Cortex of kidney (tissue), 1 donor: ENCODE measurements at places on chromosomes 6 and 20.

- no peak for DNase-seq
These were observed 14.1 kb upstream of the KCNG1 start for GRCh38 chr20:51036827-51037531.

- no peak for DNase-seq
These were observed 1.7 kb upstream of the NKX2-4 start for GRCh38 chr20:21399005-21399475.

DNA sequence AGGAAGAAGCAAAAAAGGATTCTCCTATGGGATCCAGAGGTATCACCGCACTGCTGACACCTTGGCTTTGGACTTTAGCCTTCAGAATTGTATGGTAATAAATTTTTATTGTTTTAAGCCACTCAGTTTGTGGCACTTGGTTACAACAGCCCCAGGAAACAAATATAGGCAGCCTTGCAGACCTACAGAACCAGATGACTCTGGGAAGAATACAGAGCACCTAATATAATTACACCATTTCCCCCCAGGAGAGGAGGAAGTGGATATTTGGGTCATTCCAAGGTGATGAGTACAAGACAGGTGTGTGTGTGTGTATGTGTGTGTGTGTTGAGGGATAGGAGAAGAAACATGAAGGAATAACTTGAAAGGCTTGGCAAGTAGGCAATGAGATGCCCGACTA is 84.2 kb upstream of the ENPP5 start:
- no peak for DNase-seq

DNA sequence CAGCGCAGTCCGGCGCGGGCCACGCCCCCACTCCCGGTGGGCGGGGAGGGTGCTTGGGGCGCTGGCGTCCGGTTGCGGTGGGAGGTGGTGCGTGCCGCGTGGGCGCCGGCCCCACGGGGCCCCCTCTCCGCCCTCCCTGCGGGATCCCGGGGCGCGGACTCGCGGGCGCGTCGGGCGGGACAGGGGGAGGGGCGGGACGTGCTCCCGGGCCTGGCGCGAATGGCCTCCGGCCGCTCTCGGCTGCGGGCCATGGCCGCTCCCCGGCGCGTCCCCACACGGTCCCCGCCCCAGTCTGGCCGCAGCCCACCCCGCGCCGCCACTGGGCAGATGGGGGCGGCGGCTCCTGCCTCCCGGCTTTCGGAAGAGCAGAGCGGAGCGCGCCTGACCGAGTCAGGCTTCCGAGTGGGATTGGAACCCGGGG is 771 bp upstream of the PPP1R3G start:
- no peak for DNase-seq

GRCh38 chr6:55450005-55450404 is 122.7 kb downstream of the GFRAL start:
- no peak for DNase-seq

- no peak for DNase-seq
These were observed 117.6 kb upstream of the CDH4 start for GRCh38 chr20:61134296-61135030.
